Hematopoietic multipotent progenitor cell treated with erythropoietin and hydrocortisone succinate and interleukin-3 and kit ligand, for 17 days (in vitro differentiated cells): ENCODE measurements at places on chromosomes 3 and 15.

DNA sequence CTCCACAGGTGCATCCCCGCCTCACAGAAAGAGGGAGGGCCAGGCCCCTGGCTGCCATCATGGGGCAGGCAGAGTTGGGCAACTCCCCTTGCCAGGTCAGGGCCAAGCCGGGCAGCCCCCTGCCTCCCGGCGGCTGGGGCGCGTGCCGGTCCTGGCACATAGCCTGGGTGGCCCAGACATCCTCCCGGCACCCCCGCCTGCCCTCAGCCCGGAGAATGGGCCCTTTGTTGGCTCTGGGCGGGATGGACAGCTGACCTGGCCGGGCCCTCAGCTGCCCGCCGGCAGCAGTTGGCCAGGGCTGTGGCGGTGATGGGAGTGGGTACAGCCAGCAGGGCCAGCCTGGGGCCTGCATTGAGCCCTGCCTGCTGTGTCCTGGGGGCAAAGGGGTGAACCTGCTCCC lies 16.5 kb downstream of the PLXNA1 start:
- DNase-seq: no peak

GRCh38 chr3:168248383-168249204 lies 152.9 kb upstream of the GOLIM4 start:
- no peak for DNase-seq

DNA sequence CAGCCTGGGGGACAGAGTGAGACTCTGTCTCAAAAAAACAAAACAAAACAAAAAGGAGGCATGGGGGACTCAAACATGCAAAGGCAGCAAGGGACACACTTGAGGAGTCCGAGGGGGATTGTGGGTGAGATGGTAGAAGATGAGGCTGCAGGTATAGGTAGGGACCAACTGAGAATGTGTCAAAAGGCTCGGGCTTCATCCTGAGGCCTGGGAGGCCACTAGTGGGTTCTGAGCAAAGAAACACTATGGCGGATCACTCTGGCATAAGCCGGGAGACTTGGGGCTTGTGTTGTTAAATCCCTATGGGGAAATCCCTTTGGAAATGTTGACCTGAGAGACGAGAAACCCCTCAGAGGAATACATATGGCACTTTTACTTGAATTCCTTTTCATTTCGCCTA lies 21.2 kb downstream of the ZNF710 start:
- DNase-seq: no peak

GRCh38 chr15:71433402-71433801 lies 318.1 kb downstream of the THSD4 start:
- DNase-seq: no peak

- no peak for DNase-seq
Observed at GRCh38 chr3:22691856-22692628, 511.1 kb upstream of the UBE2E2 start.

- DNase-seq: no peak
Observed at GRCh38 chr3:151015767-151016477, 43.4 kb upstream of the CLRN1 start.
